Nucleus accumbens (tissue), 56 donors: ENCODE measurements at places on chromosomes 11 and 22.

GRCh38 chr22:25953919-25954318, 211.9 kb downstream of the MYO18B start:
- no peak for DNase-seq

GRCh38 chr11:77819921-77820564, 479 bp downstream of the RSF1 start:
- DNase-seq: no peak

GRCh38 chr11:55942785-55943392, 6.7 kb upstream of the OR5I1 start:
- no peak for DNase-seq

GRCh38 chr11:113274713-113275582, 39.4 kb upstream of the TTC12 start:
- peak; percentile 33 for DNase-seq

DNA sequence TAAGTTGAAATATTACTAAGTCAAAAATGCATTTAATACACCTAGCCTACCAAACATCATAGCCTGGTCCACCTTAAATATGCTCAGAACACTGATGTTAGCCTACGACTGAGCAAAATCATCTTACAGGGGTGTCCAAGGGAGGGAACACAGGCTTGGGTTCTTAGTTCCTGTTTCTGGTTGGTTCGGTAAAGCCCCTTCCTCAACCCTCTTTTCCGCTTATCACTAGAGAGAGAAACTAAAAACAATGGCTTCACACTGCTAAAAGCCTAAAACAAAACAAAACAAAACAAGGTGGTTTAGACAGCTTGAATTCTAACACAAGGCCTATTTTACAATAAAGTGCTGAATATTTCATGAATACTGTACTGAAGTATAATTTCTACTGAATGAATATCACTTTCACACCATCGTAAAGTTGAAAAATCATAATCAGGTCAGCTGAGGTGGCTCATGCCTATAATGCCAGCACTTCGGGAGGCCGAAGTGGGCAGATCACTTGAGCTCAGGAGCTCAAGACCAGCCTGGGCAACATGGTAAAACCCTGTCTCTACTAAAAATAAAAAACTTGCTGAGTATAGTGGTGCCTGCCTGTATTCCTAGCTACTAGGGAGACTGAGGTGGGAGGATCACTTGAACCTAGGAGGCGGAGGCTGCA, 118.0 kb downstream of the SIK3 start:
- DNase-seq: no peak

DNA sequence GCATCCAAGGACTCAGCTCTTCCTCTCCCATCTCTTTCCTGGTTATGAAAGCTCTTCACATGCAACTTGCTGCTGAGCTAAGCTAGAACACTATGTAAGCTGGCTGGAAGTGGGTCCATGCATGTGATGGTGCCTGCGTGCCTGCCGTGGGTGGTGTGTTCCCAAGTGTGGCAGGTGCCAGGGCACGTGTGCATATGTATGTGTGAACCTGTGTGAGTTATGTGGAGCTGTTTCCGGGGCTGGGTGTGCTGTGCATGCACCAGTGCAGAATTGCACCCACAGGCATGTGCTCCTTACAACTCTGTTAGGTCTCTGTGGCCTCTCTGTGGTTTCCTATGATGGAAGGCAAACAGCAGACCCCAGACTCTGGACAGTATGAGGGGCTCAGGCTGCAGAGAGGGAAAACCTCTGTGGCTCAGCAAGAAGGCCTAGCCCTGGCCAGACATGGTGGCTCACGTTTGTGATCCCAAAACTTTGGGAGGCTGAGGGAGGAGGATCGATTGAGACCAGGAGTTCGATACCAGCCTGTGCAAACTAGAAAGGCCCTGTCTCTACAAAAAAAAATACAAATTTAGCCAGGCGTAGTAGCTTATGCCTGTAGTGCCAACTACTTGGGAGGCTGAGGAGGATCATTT, 4.1 kb upstream of the P2RY6 start:
- DNase-seq: no peak

DNA sequence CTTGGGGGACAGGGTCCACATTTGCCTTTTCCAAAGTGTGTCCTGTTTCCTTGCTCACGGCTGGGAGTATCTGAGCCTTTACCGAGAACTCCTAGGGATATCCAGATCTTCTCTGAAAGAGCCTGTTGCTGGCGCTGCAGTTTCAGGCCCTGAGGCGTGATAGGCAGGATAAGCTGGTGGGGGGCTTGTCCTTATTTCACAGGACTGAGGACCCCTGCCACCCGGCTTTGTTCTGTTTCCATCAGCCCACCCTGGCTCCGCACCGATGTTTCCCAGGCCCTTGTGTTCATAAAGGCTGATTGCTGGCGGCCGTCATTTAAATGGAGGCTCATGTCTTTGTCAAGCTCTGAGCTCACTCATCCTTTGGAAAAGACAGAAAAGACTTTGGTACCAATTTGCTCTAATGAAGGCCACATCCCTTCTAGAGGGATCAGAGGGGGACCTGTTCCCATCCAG, 9.4 kb upstream of the NPTXR start:
- no peak for DNase-seq

GRCh38 chr11:71086687-71087258, 165.6 kb downstream of the SHANK2 start:
- no peak for DNase-seq

DNA sequence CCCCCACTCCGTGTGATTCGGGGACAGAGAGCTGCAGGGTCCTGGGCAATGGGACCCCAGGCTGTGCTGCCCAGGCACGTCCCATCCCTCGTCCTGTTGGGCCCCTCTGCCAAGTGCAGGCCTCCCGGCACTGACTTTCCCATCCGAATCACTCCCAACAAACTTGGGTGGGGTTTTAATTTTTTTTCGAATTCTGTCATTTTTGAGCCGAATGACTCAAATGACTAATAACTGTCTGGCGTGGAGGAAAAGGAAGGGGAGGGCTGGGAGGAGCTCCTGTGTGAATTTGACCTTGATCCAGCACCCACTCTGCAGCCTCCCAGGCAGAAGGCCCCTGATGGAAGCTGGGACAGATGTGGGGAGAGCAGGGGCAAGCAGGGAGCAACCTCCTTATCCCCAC, 1173.2 kb downstream of the BRD1 start:
- no peak for DNase-seq

GRCh38 chr11:68632802-68633201, 51.5 kb upstream of the GAL start:
- DNase-seq: no peak

DNA sequence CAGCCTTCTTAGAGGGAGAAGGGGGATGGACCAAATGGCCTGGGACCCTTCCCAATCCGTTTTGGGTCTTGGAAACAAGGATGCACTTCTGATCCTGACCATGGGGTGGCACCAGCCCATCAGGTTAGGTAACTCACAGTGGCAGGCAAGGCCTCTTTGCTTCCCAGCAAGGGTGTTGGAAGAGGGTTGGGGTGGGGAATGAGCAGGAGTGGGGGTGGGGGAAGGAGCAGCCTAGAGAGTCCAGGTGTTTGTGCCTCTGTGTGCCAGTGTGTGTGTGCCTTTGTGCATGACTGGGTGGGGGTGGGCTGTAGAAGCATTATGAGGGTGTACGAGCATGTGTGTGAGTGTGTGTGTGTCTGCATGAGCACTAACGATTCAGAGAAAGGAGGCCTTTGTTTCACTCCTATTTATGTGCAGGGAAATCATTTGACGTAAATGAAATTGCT, 213.1 kb downstream of the INSC start:
- peak; percentile 9 for DNase-seq

GRCh38 chr11:124302347-124303125, 11.2 kb downstream of the OR8D1 start:
- no peak for DNase-seq

- no peak for DNase-seq
Measured at GRCh38 chr11:70423523-70424505, 25.5 kb downstream of the CTTN start.

- no peak for DNase-seq
Measured at GRCh38 chr11:1202776-1203504, 19.9 kb upstream of the MUC5B start.
